Lung (tissue), 17 donors: ENCODE measurements at places on chromosomes 7 and 10. TPM values are rescaled to one million over a fixed set of nuclear protein-coding genes. Genes with fewer than 3 reads are reported as not detected.

HUS1 gene
- 26.5 TPM for total RNA-seq

PKD1L1 gene
- 0.26 TPM for total RNA-seq

IRF5 gene
- 6.0 TPM for total RNA-seq

USP54 gene
- total RNA-seq = 102 TPM

C1QL3 gene
- not detected for total RNA-seq

COL1A2 gene
- total RNA-seq = 497 TPM

CTTNBP2 gene
- total RNA-seq = 3.6 TPM

ATOH7 gene
- not detected for total RNA-seq

- H3K36me3 ChIP-seq = no peaks in the 10 kb centered on the region
- no peaks in the 10 kb centered on the region for H3K27me3 ChIP-seq
- H3K27ac ChIP-seq = no peak overlapping the region
- H3K4me1 ChIP-seq = no peaks in the 10 kb centered on the region
- no peak overlapping the region for H3K4me3 ChIP-seq
These were observed 219.8 kb downstream of the HECW1 start for GRCh38 chr7:43332193-43332796.

GRCh38 chr10:70341016-70341415, 41.4 kb downstream of the LRRC20 start:
- peaks cover 4% of the 10 kb centered on the region for H3K4me1 ChIP-seq
- no peak for DNase-seq

- H3K36me3 ChIP-seq = no peaks in the 10 kb centered on the region
- no peak overlapping the region for H3K27ac ChIP-seq
- H3K4me1 ChIP-seq = no peaks in the 10 kb centered on the region
- DNase-seq = no peak
These were observed 859.6 kb upstream of the KCND2 start for GRCh38 chr7:119413314-119413805.

DNA sequence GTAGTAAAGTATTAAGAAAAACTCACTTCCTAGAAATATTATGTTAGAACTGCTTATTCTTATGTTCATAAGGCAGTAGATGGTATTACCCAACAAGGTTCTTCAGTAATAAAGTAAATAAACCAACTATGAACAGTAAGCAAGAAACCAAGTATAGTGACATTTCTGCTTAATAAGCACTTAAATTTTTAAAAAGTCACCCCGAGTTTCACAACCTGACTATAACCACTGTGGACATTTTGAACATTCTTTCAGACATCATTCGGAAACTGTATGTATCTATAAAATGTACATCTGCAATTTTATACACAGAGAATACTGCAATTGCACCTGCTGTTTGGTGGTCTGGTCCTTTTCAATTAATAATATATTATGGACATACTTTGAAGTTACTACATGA, 1073.6 kb downstream of the XPNPEP1 start:
- no peak overlapping the region for H3K4me3 ChIP-seq
- H3K36me3 ChIP-seq = no peaks in the 10 kb centered on the region
- no peak for DNase-seq
- H3K27me3 ChIP-seq = no peaks in the 10 kb centered on the region

GRCh38 chr7:150979713-150980390, 1.7 kb upstream of the KCNH2 start:
- H3K27ac ChIP-seq = peak overlapping the region; percentile 93
- no peak for DNase-seq
- no peaks in the 10 kb centered on the region for H3K4me1 ChIP-seq
- H3K36me3 ChIP-seq = no peaks in the 10 kb centered on the region

DNA sequence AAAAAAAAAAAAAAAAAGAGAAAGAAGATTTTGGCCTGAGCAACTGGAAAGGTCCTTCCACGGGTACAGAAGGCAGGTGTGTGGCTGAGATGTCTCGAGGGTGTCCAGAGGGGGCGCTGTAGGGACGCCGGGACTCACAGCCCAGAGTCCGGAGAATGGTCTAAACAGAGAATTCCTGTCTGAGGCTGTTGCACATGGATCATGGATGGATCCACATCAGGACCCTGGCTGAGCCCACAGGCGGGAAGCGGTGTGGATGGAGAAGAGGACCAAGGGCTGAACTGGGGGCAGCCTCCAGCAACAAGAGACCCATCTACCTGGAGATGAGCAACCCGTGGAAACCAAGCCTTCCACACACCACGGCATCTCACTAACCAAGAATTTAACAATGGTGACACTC, 55.0 kb downstream of the PKD1L1 start:
- no peaks in the 10 kb centered on the region for H3K27me3 ChIP-seq
- no peak overlapping the region for H3K27ac ChIP-seq
- H3K36me3 ChIP-seq = no peaks in the 10 kb centered on the region
- no peak overlapping the region for H3K4me3 ChIP-seq
- H3K4me1 ChIP-seq = no peaks in the 10 kb centered on the region

GRCh38 chr7:131008840-131009711, 275.1 kb upstream of the KLF14 start:
- peak overlapping the region; percentile 10 for H3K27ac ChIP-seq
- no peak overlapping the region for H3K4me3 ChIP-seq
- no peak for DNase-seq
- no peaks in the 10 kb centered on the region for H3K27me3 ChIP-seq
- no peaks in the 10 kb centered on the region for H3K36me3 ChIP-seq

- DNase-seq = peak; percentile 26
- H3K36me3 ChIP-seq = no peaks in the 10 kb centered on the region
- H3K27me3 ChIP-seq = no peaks in the 10 kb centered on the region
- H3K4me3 ChIP-seq = no peak overlapping the region
These were observed 3.0 kb upstream of the BTBD16 start for GRCh38 chr10:122267849-122268737.

DNA sequence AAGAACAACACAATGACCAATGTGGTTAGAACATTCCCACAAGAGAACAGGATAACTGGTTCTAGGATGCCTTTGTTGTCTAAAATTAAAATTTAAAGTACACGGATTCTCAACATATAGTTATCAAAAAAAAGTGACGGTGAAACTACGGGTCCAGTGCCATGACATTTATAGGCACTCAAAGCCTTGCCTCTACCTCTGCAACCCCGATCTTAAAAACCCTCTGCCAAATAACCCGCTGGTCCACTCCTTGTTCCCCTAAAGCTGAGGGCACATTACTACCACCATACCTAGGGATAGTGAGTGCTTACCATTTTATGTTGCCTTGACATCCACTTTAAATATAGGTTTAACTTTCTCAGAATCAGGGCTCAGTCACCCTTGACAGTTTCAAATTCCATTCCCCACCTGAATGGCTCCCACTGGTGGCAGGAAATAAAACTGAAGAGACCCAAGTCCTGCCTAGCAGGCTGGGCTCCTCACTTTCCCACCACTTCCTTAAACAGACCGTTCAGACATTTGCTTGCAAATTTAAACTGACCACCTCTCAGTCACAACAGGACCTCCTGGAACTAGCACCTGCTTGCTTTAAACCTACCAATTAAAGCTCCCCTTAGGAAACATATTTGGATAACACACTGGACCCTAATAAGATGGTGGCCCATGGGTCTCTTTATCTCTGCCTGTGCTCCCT, 169.9 kb upstream of the ASAH2 start:
- no peak overlapping the region for H3K4me3 ChIP-seq
- H3K36me3 ChIP-seq = peaks cover 2% of the 10 kb centered on the region
- DNase-seq = peak; percentile 44
- no peak overlapping the region for H3K27ac ChIP-seq
- H3K4me1 ChIP-seq = peaks cover 2% of the 10 kb centered on the region

- no peaks in the 10 kb centered on the region for H3K27me3 ChIP-seq
- H3K4me1 ChIP-seq = no peaks in the 10 kb centered on the region
These were observed 1193.9 kb downstream of the DNAJB9 start for GRCh38 chr7:109763611-109764010.

DNA sequence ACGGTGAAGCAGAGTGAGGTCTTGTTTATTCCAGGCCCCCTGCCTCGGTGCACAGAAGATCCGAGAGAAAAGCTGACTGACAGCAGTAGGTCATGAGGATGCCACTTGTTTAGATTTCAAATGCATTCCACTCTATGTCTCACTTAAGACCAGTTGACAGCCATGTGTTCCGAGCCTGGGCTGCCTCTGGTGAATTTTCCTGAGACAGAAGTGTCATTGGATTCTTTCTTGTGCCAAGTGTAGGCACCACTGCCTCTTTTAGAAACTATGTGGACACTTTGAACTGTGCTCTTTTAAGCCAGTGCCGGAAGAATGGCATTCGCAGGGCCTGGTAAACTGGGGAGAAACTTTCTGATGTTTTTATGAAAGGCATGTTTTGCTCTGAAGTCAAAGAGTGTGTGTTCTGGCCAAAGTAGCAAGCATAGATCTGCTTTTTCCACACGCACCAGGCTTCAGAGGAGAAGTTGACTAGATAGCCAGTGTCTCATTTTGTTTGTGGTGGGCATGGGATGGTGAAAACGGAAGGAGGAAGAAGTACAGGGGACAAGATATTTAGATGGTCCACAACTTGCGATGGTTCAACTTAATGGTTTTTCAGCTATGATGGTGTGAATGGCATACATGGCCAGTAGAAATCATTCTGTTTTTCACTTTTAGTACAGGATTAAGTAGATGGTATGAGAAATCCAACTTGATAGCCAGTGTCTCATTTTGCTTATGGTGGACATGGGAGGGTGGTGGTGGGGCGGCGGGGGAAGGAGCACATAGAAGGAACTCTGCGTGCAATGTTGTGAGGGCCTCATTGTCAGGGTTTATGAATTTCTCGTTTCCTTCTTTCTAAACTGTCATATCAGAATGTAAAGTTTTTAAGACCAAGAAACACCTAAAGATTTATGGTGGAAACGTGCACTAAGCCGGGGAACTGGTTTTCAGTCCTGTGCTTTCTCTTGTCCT, 41.5 kb downstream of the CYP17A1 start:
- peaks cover 23% of the 10 kb centered on the region for H3K4me1 ChIP-seq
- H3K27me3 ChIP-seq = no peaks in the 10 kb centered on the region
- H3K4me3 ChIP-seq = no peak overlapping the region
- DNase-seq = no peak
- peak overlapping the region; percentile 89 for H3K27ac ChIP-seq

DNA sequence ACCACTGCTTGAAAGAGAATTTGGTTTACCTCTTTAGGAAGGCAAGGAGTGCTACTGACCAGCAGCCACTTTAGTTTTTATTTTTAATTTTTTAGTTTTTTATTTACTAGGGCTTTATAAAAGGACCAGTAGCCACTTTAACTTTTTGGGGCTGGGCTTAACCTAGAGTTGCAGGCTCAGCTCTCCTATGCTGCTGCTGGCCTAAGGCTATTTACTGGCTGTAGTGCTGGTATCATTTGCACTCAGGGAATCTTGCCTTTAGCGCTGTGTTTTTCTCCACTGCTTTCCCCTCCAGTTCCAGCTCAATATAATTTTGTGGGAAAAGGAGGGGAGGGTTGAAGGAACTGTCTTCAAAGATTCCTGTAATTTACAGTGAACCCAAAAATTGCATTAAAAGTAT, 13.4 kb downstream of the HPS1 start:
- H3K4me1 ChIP-seq = no peaks in the 10 kb centered on the region
- H3K27ac ChIP-seq = no peak overlapping the region
- no peaks in the 10 kb centered on the region for H3K27me3 ChIP-seq
- no peak for DNase-seq

DNA sequence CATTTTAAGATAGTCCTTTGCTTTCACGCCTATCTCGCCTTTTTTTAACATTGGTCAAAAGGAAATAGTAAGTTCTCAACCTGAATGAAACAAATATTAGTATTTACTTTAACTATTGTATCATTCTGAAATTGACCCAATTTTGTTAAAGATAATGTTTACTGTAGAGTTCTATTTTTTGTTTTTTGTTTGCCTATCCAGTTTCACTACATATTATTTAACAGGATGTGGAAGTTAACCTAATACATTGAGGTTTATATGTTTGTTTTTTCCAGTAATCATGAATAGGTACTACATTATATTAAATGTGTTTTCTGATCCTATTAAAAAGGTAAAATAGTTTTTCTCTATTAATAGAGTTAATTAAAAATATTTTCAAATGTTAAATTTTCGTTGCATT, 26.5 kb downstream of the ACSM6 start:
- H3K27me3 ChIP-seq = no peaks in the 10 kb centered on the region
- H3K36me3 ChIP-seq = no peaks in the 10 kb centered on the region
- no peak overlapping the region for H3K4me3 ChIP-seq
- no peak overlapping the region for H3K27ac ChIP-seq
- no peak for DNase-seq
- no peaks in the 10 kb centered on the region for H3K4me1 ChIP-seq

DNA sequence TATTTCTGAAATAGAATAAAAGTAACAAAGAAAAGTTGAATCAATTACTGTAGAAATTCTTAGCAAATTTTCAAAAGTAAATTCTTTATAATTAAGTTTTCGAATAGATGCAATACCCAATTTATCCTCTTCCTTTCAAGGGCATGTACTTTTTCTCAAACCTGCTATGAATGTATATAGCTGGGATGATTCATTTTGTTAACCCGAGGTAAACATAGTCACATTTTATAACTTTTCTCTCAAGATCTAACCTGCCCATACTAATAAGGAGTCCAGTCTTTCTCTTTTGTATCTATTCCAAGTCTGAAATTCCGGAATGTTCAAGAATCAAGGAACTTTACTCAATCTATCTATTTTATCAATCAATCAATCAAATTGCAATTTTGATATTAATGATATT, 1072.9 kb downstream of the REEP3 start:
- no peaks in the 10 kb centered on the region for H3K27me3 ChIP-seq
- no peak overlapping the region for H3K4me3 ChIP-seq
- DNase-seq = no peak
- no peaks in the 10 kb centered on the region for H3K36me3 ChIP-seq
- no peak overlapping the region for H3K27ac ChIP-seq

DNA sequence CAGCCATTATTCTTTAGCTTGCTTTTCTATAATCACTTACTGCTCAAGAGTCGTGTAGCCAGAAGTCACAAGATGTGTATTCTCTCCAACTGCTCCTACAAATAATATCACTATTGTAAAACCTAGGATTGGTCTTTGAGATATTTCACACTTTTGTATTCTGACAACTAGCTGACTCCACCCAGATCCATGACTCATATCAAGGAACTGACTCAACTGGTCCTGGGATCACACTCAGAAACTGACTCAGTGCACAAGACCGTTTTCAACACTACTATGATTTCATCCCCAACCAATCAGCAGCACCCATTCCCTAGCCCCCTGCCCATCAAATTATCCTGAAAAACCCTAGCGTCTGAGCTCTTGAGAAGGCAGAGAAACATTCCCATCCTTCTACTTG, 56.5 kb upstream of the ORC5 start:
- H3K27me3 ChIP-seq = no peaks in the 10 kb centered on the region
- no peaks in the 10 kb centered on the region for H3K36me3 ChIP-seq
- DNase-seq = no peak
- no peak overlapping the region for H3K4me3 ChIP-seq
- H3K27ac ChIP-seq = no peak overlapping the region
- no peaks in the 10 kb centered on the region for H3K4me1 ChIP-seq

- H3K27me3 ChIP-seq = no peaks in the 10 kb centered on the region
- peaks cover 4% of the 10 kb centered on the region for H3K4me1 ChIP-seq
- peak; percentile 68 for DNase-seq
- no peak overlapping the region for H3K4me3 ChIP-seq
- H3K27ac ChIP-seq = no peak overlapping the region
These were observed 789.9 kb upstream of the IGFBP3 start for GRCh38 chr7:46710927-46711326.

GRCh38 chr10:32327364-32327691, 19.6 kb downstream of the EPC1 start:
- peaks cover 39% of the 10 kb centered on the region for H3K4me1 ChIP-seq
- peak; percentile 37 for DNase-seq
- H3K27ac ChIP-seq = no peak overlapping the region
- H3K36me3 ChIP-seq = peaks cover 9% of the 10 kb centered on the region
- H3K27me3 ChIP-seq = no peaks in the 10 kb centered on the region

GRCh38 chr10:91163869-91164474, 56.5 kb upstream of the PCGF5 start:
- peak overlapping the region; percentile 100 for H3K27ac ChIP-seq
- peak; percentile 46 for DNase-seq
- H3K27me3 ChIP-seq = peaks cover 2% of the 10 kb centered on the region
- no peaks in the 10 kb centered on the region for H3K4me1 ChIP-seq
- peak overlapping the region; percentile 63 for H3K4me3 ChIP-seq
- no peaks in the 10 kb centered on the region for H3K36me3 ChIP-seq
